ENCODE measurements at places on chromosomes 11 and 22. TPM values are rescaled to one million over a fixed set of nuclear protein-coding genes. Genes with fewer than 3 reads are reported as not detected.

GRCh38 chr11:102564110-102564509 is 33.6 kb upstream of the MMP7 start:
- H3K27me3 ChIP-seq, result no peaks in the 10 kb centered on the region
- H3K4me3 ChIP-seq, result no peak overlapping the region
- peaks cover 34% of the 10 kb centered on the region for H3K4me1 ChIP-seq
- no peaks in the 10 kb centered on the region for H3K36me3 ChIP-seq
- DNase-seq, result no peak
- no peak overlapping the region for H3K27ac ChIP-seq

DNA sequence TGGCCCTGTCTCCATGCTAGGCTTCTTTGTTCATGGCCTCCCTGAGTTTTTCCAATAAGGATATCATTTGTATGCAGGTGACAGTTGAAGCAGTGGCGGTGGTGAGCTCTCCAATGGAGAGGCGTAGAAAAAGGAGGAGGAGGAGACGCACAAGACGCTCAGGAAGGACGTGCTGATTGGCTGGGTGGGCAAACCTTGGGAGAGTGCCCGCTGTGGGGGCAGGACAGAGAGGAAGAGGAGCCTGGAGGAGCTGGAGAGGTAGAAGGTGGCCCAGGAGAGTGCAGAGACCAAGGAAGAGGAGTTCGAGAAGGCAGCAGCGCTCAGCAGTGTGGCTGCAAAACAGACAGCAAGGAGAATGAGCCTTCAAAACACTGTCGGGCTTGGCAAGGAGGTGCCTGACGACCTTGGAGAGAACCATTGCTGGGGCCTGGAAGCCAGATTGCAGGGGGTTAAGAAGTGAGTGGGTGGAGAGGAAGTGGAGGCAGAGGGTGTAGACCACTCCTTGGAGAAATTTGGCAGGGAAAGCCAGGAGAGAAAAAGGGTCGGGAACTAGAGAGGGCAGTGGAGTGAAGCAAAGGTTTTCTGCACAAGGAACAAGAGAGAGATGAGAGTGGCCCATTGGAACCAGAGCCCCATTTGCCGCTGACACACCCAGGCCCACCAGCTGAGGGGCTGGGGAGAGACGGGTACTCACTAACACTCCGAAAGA is 7.5 kb downstream of the CLCF1 start:
- no peaks in the 10 kb centered on the region for H3K27me3 ChIP-seq
- H3K4me1 ChIP-seq, result peaks cover 58% of the 10 kb centered on the region
- DNase-seq, result no peak
- no peaks in the 10 kb centered on the region for H3K36me3 ChIP-seq
- no peak overlapping the region for H3K4me3 ChIP-seq

DNA sequence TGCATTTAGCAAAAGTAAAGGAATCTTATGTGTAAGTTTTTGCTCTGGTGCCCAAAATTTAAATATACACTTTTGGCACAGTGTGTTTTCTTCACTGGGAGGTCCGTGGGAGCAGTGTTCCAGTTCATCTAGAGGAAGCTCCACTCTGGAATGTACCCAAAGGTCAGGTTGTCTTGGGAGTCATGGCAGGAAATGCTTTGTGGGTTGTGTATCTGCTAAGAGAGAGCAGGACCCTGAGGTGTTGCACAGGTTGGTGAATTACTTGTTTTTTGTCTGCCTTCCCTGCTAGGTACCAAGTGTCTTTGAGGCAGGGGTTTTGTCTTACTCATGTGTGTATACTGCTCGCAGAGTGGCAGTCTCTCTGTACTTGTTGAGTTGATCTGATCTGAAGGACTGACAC is 37.3 kb downstream of the DIXDC1 start:
- no peaks in the 10 kb centered on the region for H3K36me3 ChIP-seq
- DNase-seq, result no peak
- peaks cover 7% of the 10 kb centered on the region for H3K4me1 ChIP-seq
- no peaks in the 10 kb centered on the region for H3K27me3 ChIP-seq

- no peak overlapping the region for H3K27ac ChIP-seq
- no peaks in the 10 kb centered on the region for H3K4me1 ChIP-seq
- H3K4me3 ChIP-seq, result no peak overlapping the region
- DNase-seq, result no peak
Observed at GRCh38 chr11:100434821-100435641, 252.1 kb upstream of the ARHGAP42 start.

DNA sequence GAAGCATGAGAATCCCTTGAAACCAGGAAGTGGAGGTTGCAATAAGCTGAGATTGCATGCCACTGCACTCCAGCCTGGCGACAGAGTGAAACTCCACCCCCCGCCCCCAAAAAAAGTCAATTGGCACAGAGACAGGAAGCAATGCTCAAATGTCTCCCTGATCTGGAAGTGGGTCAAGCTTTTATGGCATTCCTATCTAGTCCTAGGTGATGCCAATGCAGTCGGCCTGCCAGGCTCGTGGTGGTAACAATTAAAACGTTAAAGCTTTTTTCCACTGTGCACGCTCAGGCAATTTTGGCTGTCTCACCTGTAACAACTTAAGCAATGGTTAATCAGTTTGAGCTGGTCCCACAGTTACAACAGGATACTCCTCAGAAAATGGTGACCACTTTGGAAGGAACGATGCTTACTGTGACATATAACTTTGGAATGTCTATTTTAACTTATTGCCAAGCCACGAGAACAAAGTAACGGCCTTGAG is 18.9 kb upstream of the PISD start:
- no peaks in the 10 kb centered on the region for H3K27me3 ChIP-seq
- H3K36me3 ChIP-seq, result peaks cover 25% of the 10 kb centered on the region
- H3K27ac ChIP-seq, result no peak overlapping the region
- peaks cover 3% of the 10 kb centered on the region for H3K4me1 ChIP-seq
- H3K4me3 ChIP-seq, result no peak overlapping the region

- H3K27me3 ChIP-seq, result no peaks in the 10 kb centered on the region
- no peaks in the 10 kb centered on the region for H3K36me3 ChIP-seq
- H3K4me1 ChIP-seq, result no peaks in the 10 kb centered on the region
Observed at GRCh38 chr11:34223021-34223813, 117.8 kb downstream of the NAT10 start.

- no peaks in the 10 kb centered on the region for H3K27me3 ChIP-seq
- DNase-seq, result no peak
- no peak overlapping the region for H3K4me3 ChIP-seq
Observed at GRCh38 chr11:72935700-72936099, 121.5 kb downstream of the ATG16L2 start.

GRCh38 chr11:122202161-122202950 is 86.3 kb upstream of the BLID start:
- H3K27me3 ChIP-seq, result no peaks in the 10 kb centered on the region
- no peaks in the 10 kb centered on the region for H3K36me3 ChIP-seq
- DNase-seq, result no peak
- no peak overlapping the region for H3K27ac ChIP-seq

DNA sequence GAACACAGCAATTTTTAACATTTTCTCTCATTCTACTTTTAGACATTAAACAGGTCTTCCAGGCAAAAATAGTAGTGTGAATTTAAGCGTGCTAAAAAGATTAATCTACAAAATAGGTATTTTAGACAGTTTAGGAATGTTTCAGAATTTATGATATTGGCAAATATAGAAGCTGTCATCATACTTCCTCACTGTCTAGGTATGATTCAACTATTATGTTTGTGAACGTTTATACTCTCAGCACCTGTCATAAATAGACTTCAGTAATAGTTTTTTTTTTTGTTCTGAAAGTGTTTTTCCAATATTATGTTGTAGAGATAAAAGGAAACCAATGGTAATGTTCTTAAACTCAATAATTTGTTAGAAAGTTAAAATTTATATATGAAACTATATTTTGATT is 103.0 kb downstream of the ARHGAP42 start:
- DNase-seq, result no peak
- no peaks in the 10 kb centered on the region for H3K27me3 ChIP-seq
- no peaks in the 10 kb centered on the region for H3K36me3 ChIP-seq
- no peak overlapping the region for H3K27ac ChIP-seq
- no peaks in the 10 kb centered on the region for H3K4me1 ChIP-seq
- no peak overlapping the region for H3K4me3 ChIP-seq

The IGSF22 gene
- 8.0 TPM for total RNA-seq
